ENCODE measurements at places on chromosomes 11 and 22. TPM values are rescaled to one million over a fixed set of nuclear protein-coding genes. Genes with fewer than 3 reads are reported as not detected.

- no peak for ATAC-seq
These were observed 61.2 kb downstream of the GUCY1A2 start for GRCh38 chr11:106957030-106957482.

DNA sequence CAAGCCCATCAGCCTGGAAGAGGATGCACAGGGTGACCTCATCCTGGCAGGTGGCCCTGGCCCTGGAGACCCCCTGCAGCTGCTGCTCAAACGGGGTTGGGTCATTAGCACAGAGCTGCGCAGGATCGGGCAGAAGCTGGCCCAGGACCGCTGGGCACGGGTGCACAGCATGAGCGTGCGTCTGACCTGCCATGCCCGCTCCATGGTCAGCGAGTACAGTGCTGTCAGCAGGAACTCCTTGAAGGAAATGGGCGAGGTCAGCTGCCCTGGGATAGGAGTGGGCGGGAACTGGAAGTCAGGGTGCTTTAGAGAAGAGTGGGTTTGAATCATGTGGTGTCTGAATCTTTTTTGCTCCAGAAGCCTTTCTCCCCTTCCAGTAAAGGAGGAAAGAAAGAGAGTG, 61.1 kb downstream of the INSC start:
- no peak for ATAC-seq

GRCh38 chr22:49101873-49102272, 725.8 kb downstream of the BRD1 start:
- no peak for ATAC-seq

GRCh38 chr11:134592391-134592990, 180.4 kb upstream of the B3GAT1 start:
- ATAC-seq = no peak

GRCh38 chr11:134024420-134025081, 44.3 kb upstream of the JAM3 start:
- no peak for ATAC-seq

GRCh38 chr22:36425977-36426523, 38.3 kb upstream of the MYH9 start:
- no peak for ATAC-seq

GRCh38 chr11:104120493-104121137, 43.3 kb downstream of the PDGFD start:
- no peak for ATAC-seq

DNA sequence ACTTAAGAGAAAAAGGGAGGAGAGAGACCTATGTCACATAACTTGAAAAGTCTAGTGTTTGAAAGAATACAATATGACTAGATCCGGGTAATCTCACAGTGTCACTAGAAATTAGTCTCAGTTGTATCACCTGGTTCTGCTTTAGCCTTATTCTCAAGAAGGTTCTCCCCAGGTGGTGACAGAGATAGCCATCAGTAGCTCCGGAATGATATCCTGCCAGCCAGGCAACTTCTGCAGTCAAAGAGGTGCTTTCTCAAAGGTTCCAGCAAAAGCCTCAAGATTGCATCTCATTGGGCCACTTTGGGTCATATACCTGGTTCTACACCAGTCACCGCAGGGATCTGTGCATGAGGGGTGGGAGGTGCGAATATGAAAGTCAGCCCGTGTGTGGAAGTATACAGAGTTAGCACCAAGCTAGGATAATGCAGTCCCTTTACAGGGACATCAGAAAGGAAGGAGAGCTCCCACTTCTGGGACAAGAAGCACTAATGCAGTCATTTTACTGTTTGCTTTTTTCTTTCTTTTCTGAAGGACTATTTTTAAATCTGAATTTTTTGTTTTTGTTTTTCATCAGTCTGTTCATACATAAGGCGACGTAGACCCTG, 61.1 kb downstream of the CYB5R2 start:
- ATAC-seq = no peak

DNA sequence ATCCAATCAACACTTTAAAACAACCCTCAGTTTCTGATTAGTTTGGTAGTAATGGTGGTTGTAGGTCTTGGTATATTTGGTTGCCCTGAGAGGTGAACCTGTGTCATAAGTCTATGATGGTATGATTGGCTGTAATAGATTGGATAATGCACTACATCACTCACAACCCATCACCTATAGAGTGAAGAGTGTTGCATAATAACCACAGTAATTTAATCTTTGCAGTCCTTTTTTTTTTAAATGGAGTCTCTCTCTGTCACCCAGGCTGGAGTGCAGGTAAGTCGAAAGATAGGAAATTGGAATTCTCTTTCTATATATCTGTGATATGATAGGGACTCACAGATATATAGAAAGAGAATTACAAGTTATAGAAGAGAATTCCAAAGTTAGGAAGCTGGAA, 133.4 kb upstream of the PGR start:
- no peak for ATAC-seq

DNA sequence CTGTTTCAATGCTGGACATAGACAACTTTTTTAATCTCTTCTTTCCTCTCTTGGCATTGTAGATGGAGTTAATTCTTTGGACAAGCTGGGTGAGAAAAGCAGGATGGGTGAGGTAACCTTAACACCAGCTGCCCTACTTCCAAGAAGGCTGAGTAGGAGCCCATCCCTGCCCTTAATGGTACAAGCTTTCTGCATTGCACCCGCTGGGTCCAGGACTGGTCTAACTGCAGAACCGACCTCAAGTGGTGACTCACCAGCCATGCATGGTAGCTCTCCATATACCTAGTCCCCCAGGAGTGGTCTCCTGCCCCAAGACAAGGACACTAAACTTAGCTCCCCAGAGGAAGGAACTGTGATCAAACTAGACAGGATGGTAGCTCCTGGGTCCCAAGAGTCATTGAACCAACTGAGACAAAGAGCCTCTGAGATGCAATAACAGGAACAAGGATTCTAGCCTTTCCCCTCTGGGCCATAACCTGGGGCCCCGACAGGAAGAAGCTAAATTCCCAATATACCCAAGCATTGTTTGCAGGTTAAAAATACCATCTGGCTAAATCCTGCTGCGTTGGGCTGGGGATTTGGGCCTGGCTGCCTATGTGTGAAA, 32.1 kb downstream of the RPL27A start:
- ATAC-seq = no peak

- ATAC-seq = no peak
These were observed 189.0 kb downstream of the DDX10 start for GRCh38 chr11:108853864-108854263.

DNA sequence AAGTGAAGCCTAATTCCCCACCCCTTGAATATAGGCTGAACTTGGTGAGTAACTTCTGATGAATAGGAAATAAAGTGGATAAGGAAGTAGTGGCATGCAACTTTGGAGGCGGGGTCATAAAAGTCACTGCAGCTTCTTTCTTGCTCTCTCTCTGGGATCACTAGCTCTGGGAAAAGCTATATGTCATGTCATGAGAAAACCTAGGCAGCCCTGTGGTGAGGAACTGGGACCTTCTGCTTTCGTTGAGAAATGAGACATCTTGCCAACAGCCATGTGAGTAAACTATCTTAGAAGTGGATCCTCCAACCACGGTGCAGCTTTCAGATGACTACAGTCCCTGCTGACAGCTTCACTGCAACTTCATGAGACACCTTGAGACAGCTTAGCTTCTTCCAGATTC, 15.7 kb downstream of the ZNF214 start:
- peak; percentile 16 for ATAC-seq

GRCh38 chr11:64297699-64298358, 2.3 kb upstream of the CATSPERZ start:
- ATAC-seq = no peak

GRCh38 chr22:21055880-21056319, 10.2 kb downstream of the LRRC74B start:
- no peak for ATAC-seq

DNA sequence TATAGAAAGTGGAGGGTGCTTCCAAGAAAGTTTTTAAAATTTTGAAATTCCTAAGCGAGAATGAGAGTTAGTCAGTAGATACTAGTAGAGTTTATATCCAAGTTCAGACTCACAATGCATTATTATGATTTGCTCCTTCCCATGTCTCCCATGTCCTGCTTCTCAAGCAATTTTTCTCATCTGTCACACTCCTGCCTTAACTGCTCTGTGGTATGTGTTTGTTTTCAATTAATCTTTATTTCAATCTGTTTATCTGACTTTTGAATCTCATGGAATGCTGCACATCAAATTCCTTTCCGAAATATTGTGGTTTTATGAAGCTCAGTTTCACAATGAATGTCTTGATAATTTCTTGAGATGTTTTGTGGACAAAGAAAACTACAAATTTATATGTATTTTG, 18.1 kb downstream of the THY1 start:
- ATAC-seq = no peak

DNA sequence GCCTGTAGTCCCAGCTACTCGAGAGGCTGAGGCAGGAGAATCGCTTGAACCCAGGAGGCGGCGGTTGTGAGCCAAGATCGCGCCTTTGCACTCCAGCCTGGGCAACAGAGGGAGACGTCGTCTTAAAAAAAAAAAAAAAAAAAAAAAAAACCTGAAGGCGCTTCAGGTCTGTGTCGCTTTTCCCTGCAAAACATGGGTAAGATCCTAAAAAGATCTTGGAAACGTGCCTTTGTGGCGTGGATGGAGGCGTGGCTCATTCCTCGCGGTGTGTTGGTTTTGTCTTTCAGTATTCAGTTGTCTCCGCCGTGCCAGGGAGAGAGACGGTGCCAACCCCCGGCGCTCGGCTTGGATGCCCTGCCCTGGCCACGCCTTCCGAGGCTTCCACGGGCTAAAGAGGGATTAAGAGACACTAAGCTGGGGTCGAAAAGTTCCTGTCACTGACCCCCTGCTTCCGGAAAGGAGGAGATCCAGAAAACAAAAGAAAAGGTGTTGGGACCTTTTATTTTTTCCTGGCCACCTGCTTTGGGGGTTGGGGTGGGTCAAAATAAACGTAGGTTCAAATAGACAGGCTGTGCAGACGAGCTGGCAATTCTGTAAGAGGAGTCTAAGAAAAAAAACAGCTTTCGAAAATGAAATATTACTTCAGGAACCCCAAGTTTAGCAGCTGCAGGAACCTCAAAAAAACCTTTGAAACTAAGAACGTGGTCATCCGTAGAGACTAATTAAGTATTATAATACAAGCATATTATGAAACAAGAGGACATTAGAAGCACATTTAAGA, 1.1 kb upstream of the SLC35F2 start:
- no peak for ATAC-seq

The DEFB131B gene
- total RNA-seq = not detected

The NLRP6 gene
- 1.9 TPM for total RNA-seq

The SORL1 gene
- total RNA-seq = 12.6 TPM

The IL18 gene
- total RNA-seq = 16.9 TPM

The PIWIL4 gene
- total RNA-seq = 3.7 TPM

The CSNK1E gene
- total RNA-seq = 90.3 TPM

The XRCC6 gene
- 277 TPM for total RNA-seq

The OR5P2 gene
- total RNA-seq = not detected

The OVOL1 gene
- 0.62 TPM for total RNA-seq

The SNU13 gene
- total RNA-seq = 78.6 TPM

The GNG3 gene
- not detected for total RNA-seq

The OR51B2 gene
- total RNA-seq = not detected

The RGL4 gene
- not detected for total RNA-seq

The KRTAP5-2 gene
- total RNA-seq = not detected

Data from gastroesophageal sphincter (tissue), 4 donors.